ENCODE measurements at places on chromosomes 5 and 9.

GRCh38 chr5:179195561-179196404 lies 135.6 kb downstream of the ZNF354C start:
- DNase-seq, result no peak

- DNase-seq, result no peak
These were observed 33.9 kb downstream of the LMNB1 start for GRCh38 chr5:126810596-126811380.

GRCh38 chr5:115543365-115544042 lies 1.1 kb downstream of the FEM1C start:
- no peak for DNase-seq

- no peak for DNase-seq
These were observed 74.4 kb downstream of the GLIS3 start for GRCh38 chr9:4225291-4226028.

GRCh38 chr9:96044401-96044800 lies 168.9 kb downstream of the ERCC6L2 start:
- no peak for DNase-seq

DNA sequence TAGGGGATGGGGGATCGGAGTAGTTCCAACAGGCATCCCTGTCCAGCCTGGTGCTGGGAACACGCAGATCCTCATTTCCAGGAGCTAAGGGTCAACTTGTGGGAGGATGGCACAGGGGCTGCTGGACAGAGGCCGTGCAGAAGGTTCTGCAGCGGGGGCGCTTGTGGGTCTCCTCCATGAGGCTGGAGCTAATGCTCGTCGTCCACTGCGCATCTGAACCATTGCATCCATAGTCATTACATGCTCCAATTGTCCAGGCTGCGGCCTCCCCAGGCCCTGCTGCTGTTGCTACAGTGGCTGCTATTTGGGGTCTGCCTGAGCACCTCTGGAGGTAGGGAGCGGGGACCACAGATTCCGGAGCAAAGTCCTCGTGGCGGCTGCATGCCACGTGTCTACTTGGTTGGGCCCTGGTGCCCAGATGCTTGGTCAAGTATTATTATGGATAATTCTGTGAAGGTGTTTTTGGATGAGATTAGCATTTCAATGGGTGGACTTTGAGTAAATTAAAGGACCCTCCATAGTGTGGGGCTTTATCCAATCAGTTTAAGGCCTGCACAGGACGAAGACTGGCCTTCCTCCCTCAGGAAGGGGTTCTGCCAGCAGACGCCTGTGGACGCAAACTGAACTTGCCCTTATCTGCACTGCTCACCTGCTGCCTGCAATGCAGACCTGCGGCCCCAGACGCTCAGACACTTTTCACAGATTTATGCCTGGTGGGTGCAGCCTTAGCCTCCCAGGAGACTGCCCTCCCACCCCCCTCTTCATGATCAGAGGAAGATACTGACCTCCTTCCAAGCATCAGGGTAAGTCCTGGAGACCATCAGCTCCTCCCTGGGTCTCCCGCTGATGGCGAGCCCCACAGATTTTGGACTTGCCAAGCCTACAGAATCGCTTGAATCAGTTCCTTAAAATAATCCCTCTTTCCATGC lies 127.5 kb upstream of the IRX4 start:
- no peak for DNase-seq

DNA sequence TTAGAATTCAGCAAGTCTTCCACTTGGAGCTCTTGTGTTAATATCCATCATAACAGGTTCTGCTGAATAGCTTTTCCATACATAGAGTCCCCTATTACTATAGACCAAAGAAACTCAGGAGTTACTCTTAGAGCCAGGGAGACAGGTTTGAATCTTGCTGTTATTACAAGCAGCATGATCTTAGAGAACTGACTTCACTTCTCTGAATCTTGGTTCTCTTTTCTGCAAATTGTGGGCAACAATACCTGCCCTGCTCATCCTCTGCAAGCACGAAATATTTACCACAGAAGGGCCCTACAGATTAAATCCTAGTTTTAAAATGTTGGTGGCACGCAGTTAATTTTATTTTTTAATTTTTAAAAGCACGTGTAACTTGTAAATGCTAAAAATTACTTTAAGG lies 111.7 kb downstream of the TLR4 start:
- no peak for DNase-seq

GRCh38 chr9:117869287-117869686 lies 165.1 kb downstream of the TLR4 start:
- DNase-seq, result no peak

DNA sequence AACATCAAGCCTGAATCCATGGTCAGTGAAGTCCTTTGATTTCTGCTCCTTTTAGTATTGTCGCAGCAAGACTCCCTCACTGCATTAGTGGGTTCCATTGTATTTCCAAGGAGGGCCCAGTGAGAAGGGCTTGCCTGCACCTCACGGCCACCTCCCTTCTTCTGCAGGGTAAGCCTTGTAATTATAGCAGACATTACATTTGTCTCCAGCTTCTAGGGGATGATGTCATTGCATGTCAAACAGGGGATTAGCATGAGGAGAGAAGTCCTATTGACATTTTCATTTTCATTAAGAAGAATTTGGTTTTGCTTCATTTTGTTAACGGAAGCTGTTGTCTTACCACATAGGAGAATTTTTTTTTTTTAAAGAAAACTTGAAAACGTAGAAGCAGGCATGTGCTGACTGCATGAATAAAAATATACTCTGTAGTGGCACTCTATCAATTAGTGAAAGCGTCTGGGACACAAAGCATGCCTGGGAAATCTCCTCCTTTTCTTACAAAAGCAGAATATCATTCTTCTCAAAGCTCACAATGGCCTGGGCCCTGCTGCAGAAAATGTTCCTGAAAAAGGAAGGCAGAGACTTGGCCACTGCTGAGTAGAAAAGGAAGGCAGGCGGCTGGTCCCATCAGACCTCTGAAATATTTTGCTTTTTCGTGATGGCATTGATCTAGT lies 27.1 kb downstream of the MAP1B start:
- DNase-seq, result no peak

DNA sequence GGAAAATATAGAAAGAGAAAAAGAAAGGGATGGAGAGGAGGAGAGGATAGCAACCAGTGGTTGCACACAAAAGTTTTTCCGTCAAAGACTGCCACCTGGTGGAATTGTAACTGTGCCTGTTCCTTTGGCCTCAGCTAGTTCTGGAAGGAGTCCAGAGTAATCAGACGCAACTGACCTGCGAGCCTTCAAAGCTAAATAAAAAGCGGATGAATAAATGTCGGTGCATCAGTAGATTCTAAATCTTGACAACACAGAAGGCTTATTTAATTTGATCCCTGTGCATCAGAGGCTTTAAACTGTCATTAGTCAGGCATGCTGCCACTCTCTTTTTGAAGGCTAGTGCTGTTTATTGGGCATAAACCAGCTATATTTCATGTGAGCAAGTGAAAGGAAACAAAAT lies 132.9 kb upstream of the ACO1 start:
- no peak for DNase-seq

Measured in stimulated activated CD8-positive, alpha-beta memory T cell treated with anti-CD3 and anti-CD28 coated beads, Interleukin-4, amount 100 ng/mL, for 1 hour (primary cell).